ENCODE measurements at places on chromosomes 7 and 10. TPM values are rescaled to one million over a fixed set of nuclear protein-coding genes. Genes with fewer than 3 reads are reported as not detected.
A peak's percentile ranks its signal among the peaks of the same experiment; 100 is the strongest.

Gene GPR37
- total RNA-seq, result 2.8 TPM

GRCh38 chr7:129986600-129986999, 33.8 kb upstream of the UBE2H start:
- no peaks in the 10 kb centered on the region for H3K4me1 ChIP-seq
- DNase-seq, result no peak
- no peak overlapping the region for H3K4me3 ChIP-seq
- no peaks in the 10 kb centered on the region for H3K27me3 ChIP-seq
- H3K27ac ChIP-seq, result no peak overlapping the region

Gene MMP21
- total RNA-seq, result not detected

Gene NET1
- total RNA-seq, result 232 TPM

Gene WIPF3
- total RNA-seq, result 2.4 TPM

GRCh38 chr10:128693493-128694131, 567.4 kb upstream of the MKI67 start:
- no peaks in the 10 kb centered on the region for H3K27me3 ChIP-seq
- no peaks in the 10 kb centered on the region for H3K36me3 ChIP-seq
- no peak for DNase-seq
- no peak overlapping the region for H3K4me3 ChIP-seq
- no peak overlapping the region for H3K27ac ChIP-seq

DNA sequence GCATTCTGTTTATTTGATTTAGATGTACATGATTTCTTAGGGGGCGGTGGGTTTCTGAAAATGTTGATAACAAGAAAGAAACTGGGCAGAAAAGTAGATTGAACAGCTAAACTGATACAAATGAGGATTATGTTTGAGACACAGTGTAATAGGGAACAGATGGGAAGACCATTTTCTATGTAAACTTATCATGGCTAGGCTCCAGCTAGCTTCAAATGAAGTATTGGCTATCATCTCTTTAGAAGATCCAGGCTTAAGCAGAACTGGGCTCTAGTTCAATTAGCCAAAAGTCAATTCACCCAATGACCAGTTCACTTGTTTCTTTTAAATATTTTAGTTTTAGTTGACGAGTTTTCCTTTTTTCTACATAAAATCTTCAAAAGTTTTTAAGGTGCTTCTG, 639.5 kb downstream of the ANKRD7 start:
- H3K4me1 ChIP-seq, result no peaks in the 10 kb centered on the region
- no peak overlapping the region for H3K27ac ChIP-seq
- no peak overlapping the region for H3K4me3 ChIP-seq
- H3K27me3 ChIP-seq, result no peaks in the 10 kb centered on the region

GRCh38 chr7:9488555-9488954, 1055.1 kb downstream of the NXPH1 start:
- no peak overlapping the region for H3K27ac ChIP-seq
- no peaks in the 10 kb centered on the region for H3K27me3 ChIP-seq
- no peak for DNase-seq
- no peak overlapping the region for H3K4me3 ChIP-seq
- H3K4me1 ChIP-seq, result no peaks in the 10 kb centered on the region

DNA sequence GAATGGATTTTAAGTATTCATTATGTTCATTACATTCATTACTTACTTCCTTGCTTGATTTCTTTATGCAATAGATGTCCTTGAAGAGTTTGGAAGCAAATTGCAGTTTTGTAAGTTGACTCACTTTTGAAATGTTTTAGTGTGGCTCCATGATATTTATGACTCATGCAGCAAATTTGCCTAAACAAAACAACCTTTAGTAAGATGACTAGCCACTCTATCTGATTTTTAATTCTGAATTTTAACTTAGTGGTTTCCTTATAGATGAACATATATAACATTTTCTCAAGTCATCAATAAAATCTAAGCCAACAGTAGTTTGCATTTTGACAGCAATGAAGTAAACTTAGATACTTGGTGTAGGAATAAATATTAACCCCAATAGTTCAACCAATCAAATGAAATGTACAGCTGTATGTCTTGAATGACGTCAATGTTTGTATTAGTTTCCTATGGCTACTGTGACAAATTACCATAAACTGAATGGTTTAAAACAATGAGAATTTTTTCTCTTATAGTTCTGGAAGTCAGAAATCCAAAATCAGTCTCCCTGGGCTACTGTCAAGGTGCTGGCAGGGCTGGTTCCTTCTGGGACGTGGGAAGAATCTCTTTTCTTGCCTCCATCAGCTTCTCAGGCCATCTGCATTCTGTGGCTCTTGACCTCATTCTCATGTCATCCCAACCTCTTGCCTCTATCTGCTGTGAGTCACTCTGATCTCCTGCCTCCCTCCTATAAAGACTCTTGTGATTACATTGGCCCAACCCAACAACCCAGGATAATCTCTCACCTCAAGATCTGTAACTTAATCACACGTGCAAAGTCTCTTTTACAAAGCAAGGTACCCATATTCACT, 73.4 kb downstream of the AHR start:
- peak overlapping the region; percentile 62 for H3K27ac ChIP-seq
- H3K36me3 ChIP-seq, result no peaks in the 10 kb centered on the region
- DNase-seq, result no peak
- peaks cover 25% of the 10 kb centered on the region for H3K4me1 ChIP-seq
- H3K4me3 ChIP-seq, result no peak overlapping the region

Gene KIF11
- 0.81 TPM for total RNA-seq

- H3K27me3 ChIP-seq, result no peaks in the 10 kb centered on the region
- peaks cover 24% of the 10 kb centered on the region for H3K4me1 ChIP-seq
- peak overlapping the region; percentile 86 for H3K27ac ChIP-seq
- peak overlapping the region; percentile 93 for H3K4me3 ChIP-seq
These were observed 604 bp downstream of the MXI1 start for GRCh38 chr10:110207805-110208613.

DNA sequence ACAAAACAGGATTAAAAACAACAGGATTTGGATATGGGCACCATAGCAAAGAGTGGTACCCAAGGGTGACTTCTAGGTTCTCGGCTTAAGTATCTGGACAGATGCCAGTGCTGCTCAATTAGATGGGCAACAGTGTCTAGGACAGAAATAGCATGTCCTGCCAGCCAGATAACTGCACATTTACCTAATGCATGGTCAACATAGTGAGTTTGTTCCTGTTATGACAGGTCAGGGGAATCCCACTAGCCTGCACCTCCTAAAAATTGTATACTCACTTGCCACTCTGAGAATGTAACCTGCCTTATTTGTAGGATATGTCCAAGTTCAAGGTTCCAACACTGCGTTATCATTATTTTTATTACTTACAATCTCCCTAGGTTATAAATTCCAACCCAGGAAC, 471.7 kb downstream of the GRM8 start:
- H3K27ac ChIP-seq, result no peak overlapping the region
- no peaks in the 10 kb centered on the region for H3K36me3 ChIP-seq
- no peaks in the 10 kb centered on the region for H3K4me1 ChIP-seq
- H3K4me3 ChIP-seq, result no peak overlapping the region
- DNase-seq, result no peak

DNA sequence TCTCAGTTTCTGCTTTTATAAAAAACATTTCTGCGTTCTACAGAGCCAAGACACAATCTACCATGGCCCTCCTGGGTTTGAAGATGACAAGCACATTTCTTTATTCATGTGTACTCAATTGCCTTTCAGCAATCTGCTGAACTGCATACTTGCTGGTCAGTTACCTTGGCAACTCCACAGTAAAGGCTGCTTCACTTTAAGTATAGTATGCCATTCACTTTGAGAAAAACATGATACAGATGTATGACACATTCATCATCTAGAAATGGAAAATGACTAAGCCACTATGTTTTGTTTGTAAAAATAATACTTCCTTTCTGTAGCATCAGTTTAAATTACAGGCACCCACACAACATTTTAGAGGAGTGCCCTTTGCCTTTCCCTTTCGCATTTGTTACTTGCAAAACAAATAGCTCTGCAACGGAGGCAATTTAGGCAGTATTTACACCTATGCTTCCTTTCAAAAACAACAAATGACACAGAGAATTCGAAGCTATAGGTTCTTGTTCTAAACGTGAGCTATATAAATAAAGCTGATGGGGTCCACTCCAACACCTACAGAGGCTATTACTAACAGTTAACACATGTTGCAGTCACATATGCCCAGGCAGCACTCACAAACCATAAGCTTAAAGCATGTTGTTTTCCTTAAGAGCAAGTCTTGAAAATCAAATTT, 23.5 kb downstream of the SGCE start:
- no peak overlapping the region for H3K4me3 ChIP-seq
- no peaks in the 10 kb centered on the region for H3K36me3 ChIP-seq
- H3K4me1 ChIP-seq, result peaks cover 7% of the 10 kb centered on the region

- DNase-seq, result no peak
- H3K27ac ChIP-seq, result no peak overlapping the region
- peaks cover 11% of the 10 kb centered on the region for H3K4me1 ChIP-seq
- no peaks in the 10 kb centered on the region for H3K36me3 ChIP-seq
- no peak overlapping the region for H3K4me3 ChIP-seq
- no peaks in the 10 kb centered on the region for H3K27me3 ChIP-seq
These were observed 425.7 kb upstream of the GALNT17 start for GRCh38 chr7:70706204-70706603.

- H3K27me3 ChIP-seq, result no peaks in the 10 kb centered on the region
- H3K4me3 ChIP-seq, result no peak overlapping the region
- H3K4me1 ChIP-seq, result no peaks in the 10 kb centered on the region
- no peak for DNase-seq
- peaks cover 69% of the 10 kb centered on the region for H3K36me3 ChIP-seq
These were observed 12.7 kb downstream of the NANOS1 start for GRCh38 chr10:119042169-119042568.

DNA sequence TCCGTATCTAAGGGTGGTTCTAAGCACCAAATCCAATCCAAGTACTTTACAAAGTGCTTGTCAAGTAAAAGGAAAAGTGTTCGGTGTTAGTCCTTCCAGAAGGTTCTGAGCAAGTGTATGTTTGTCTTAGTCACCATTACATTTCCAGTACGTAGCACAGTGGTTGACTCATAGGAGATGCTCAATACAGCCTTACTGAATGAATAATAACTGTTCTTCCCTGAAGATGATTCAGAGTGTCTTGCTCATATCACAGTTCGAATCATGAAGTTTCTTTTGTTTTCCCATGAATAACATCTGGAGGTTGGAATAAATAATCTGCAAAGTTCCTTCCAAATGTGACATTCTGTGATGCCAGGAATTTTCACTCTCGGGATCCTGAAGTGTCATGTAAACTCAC, 53.4 kb downstream of the WNT2 start:
- no peaks in the 10 kb centered on the region for H3K27me3 ChIP-seq
- H3K4me1 ChIP-seq, result no peaks in the 10 kb centered on the region
- H3K36me3 ChIP-seq, result no peaks in the 10 kb centered on the region
- H3K27ac ChIP-seq, result no peak overlapping the region
- no peak for DNase-seq
- no peak overlapping the region for H3K4me3 ChIP-seq

Gene ZNF487
- total RNA-seq, result 19.6 TPM

DNA sequence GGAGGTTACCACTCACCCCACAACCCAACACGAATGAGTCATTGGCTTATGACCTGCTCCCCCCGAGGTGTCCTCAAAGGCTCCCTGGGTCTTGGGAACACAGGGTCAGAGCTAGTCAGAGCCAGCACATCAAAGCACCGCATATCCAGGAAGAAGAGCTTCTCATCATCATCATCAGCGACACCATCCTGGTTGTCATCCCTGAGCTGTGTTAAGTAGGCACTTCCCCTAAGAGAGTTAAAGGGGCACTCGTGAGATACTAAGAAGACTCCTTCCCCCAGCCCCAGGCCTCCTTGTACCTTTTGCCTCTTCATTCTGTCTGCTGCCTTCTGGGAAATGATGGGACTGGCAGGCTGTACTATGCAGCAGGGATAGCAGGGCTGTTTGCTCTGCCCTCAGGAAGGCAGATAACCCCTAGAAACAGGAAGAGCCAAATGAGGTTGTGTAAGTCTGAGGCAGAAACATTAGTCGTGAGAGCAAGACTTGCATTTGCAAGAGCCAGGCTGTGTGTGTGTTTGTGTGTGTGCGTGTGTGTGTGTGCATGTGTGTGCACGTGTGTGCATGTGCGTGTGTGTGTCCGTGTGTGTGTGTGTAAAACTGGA, 11.1 kb upstream of the CPA1 start:
- H3K4me3 ChIP-seq, result no peak overlapping the region
- H3K4me1 ChIP-seq, result peaks cover 31% of the 10 kb centered on the region

GRCh38 chr10:92208157-92208720, 82.6 kb downstream of the CPEB3 start:
- H3K27ac ChIP-seq, result peak overlapping the region; percentile 61
- peaks cover 33% of the 10 kb centered on the region for H3K4me1 ChIP-seq

DNA sequence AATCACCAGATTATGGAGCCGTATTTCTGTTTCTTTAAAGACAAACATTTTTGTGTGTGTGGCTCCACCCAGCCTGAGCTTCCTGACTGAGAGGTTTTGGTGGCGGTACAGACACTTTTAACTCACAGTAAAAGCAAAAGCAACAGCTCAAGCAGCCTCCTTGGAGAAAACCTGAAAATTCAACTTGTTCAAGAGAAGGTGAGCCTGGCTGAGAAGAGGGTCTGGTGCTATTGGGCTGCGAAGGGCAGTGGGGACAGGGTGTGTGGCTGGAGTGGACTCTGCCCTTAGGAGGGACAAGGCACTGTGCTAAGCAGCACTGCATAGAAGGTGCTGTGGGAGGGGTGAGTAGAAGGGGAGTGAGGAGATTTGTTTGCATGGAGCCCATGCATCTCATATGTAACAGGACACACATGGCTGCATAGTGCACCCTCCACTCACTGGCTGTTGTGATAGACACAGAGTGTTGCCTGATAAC, at the start of gene GIMAP7:
Gene GIMAP7 (plus strand): TSS at position 125 of the 475 bp plus-strand sequence. CDS start 5,103 bp downstream, outside the sequence.
- no peaks in the 10 kb centered on the region for H3K27me3 ChIP-seq
- no peaks in the 10 kb centered on the region for H3K36me3 ChIP-seq
- peak within 1 kb of the TSS; percentile 68 for H3K4me3 ChIP-seq
- no peaks in the 10 kb centered on the region for H3K4me1 ChIP-seq
- no peak for DNase-seq
- peak within 1 kb of the TSS; percentile 15 for H3K27ac ChIP-seq

Gene GPR141
- total RNA-seq, result 2.0 TPM

Gene MYL10
- not detected for total RNA-seq

GRCh38 chr7:31382722-31383121, 42.2 kb upstream of the NEUROD6 start:
- H3K4me1 ChIP-seq, result no peaks in the 10 kb centered on the region
- no peak overlapping the region for H3K4me3 ChIP-seq
- H3K27ac ChIP-seq, result no peak overlapping the region
- H3K36me3 ChIP-seq, result no peaks in the 10 kb centered on the region

DNA sequence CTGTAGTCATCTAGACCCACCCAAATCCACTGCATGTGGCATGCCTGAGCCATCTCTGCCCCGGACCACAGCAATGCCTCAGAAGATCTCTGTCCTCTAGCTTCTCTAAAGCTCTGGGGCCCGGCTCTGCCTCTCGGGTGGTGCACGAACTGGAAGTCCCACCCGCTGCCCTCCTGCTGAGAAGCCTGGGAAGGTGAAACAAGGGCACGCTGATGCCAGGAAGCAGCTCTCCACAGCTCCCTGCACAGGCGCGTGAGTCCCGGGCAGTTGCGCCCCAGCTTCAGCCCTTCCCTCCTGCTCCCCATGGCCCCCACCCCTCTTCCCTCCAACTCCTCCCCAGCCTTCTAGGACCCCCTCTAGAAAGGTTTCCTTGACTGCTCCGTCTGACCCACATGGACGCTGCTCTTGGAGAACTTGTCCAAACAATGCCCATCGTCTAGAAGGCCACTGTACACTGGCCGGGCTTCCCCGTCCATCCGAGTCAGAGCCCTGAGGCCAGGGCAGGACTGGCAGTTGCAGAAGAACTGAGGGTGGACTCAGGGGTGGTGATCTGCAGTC, 12.8 kb downstream of the KCNH2 start:
- no peak overlapping the region for H3K4me3 ChIP-seq
- no peaks in the 10 kb centered on the region for H3K27me3 ChIP-seq

Gene PNLIP
- not detected for total RNA-seq

Gene SNCG
- 50.9 TPM for total RNA-seq

Measured in thoracic aorta (tissue), 2 donors.